ENCODE measurements at places on chromosomes 3 and 15. TPM values are rescaled to one million over a fixed set of nuclear protein-coding genes. Genes with fewer than 3 reads are reported as not detected.

Gene SCG3
- total RNA-seq: not detected

Gene ATP13A5
- total RNA-seq: not detected

Gene SKOR1
- 0.13 TPM for total RNA-seq

Gene GOLGA8Q
- 0.24 TPM for total RNA-seq

Gene SNAPC5
- 17.5 TPM for total RNA-seq

Gene IL17RD
- 2.3 TPM for total RNA-seq

Gene GPR156
- 0.78 TPM for total RNA-seq

Gene TMEM40
- not detected for total RNA-seq

Gene HDC
- not detected for total RNA-seq

Gene CELF6
- total RNA-seq: not detected

Gene IL5RA
- total RNA-seq: not detected

Gene CCR9
- total RNA-seq: not detected

Gene AP3S2
- total RNA-seq: 40.5 TPM

Gene TMEM108
- 1.1 TPM for total RNA-seq

Gene DISP2
- 0.08 TPM for total RNA-seq

Gene GRK7
- under 0.01 TPM for total RNA-seq

Gene PSTPIP1
- total RNA-seq: 1.4 TPM

Gene LTK
- total RNA-seq: not detected

Gene CPLX3
- total RNA-seq: 0.48 TPM

Gene PLA2G4D
- total RNA-seq: not detected

Gene RASGRF1
- not detected for total RNA-seq

Gene GPR171
- not detected for total RNA-seq

Gene CLDN11
- total RNA-seq: 386 TPM

Gene ZNF774
- total RNA-seq: 0.91 TPM

Gene NDUFB4
- total RNA-seq: 146 TPM

Gene LYZL4
- not detected for total RNA-seq

Gene PLSCR5
- total RNA-seq: not detected

Gene CPNE4
- 1.6 TPM for total RNA-seq

Gene LRRIQ4
- total RNA-seq: not detected

Gene GOLGA8R
- 0.08 TPM for total RNA-seq

Gene ARNT2
- total RNA-seq: 4.8 TPM

Gene RSRC1
- 25.8 TPM for total RNA-seq

Gene SNRPN
- 111 TPM for total RNA-seq

Gene AGBL1
- not detected for total RNA-seq

Gene PPP2R3A
- total RNA-seq: 8.5 TPM

Gene ACAN
- 0.13 TPM for total RNA-seq

Gene HEMK1
- 13.4 TPM for total RNA-seq
